ENCODE measurements at places on chromosomes 7 and 10.

- no peak for DNase-seq
Observed at GRCh38 chr7:70710011-70710480, 421.9 kb upstream of the GALNT17 start.

DNA sequence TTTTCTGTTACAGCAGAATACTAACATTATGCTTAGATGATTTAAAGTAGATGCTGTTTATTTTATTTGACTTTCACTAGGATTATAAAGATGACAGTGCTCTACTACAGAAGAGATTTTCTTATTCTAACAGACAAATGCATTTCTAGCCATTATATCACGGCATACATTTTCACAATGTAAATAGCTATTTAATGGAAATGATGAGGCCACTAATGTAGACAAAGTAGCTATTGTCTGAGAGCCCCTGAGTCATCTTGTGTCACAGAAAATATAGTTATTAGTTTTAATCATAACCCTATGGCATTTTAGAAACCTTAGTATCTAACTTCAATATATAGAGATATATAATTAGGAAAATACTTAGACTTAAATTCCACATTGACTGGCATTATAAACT is 158.0 kb upstream of the AHR start:
- no peak for DNase-seq

- no peak for DNase-seq
Observed at GRCh38 chr7:110454713-110455112, 636.2 kb upstream of the LRRN3 start.

- no peak for DNase-seq
Observed at GRCh38 chr7:92697012-92697411, 106.8 kb upstream of the FAM133B start.
